ENCODE measurements at places on chromosomes 2 and 18. TPM values are rescaled to one million over a fixed set of nuclear protein-coding genes. Genes with fewer than 3 reads are reported as not detected.

GRCh38 chr18:78768656-78769501 lies 210.7 kb upstream of the SALL3 start:
- DNase-seq = no peak
- no peak overlapping the region for H3K27ac ChIP-seq
- no peak overlapping the region for H3K4me3 ChIP-seq
- no peaks in the 10 kb centered on the region for H3K36me3 ChIP-seq

- DNase-seq = peak; percentile 6
- H3K27ac ChIP-seq = no peak overlapping the region
- peaks cover 14% of the 10 kb centered on the region for H3K4me1 ChIP-seq
- no peak overlapping the region for H3K4me3 ChIP-seq
- no peaks in the 10 kb centered on the region for H3K27me3 ChIP-seq
Measured at GRCh38 chr2:172013396-172013795, 13.6 kb downstream of the METAP1D start.

DNA sequence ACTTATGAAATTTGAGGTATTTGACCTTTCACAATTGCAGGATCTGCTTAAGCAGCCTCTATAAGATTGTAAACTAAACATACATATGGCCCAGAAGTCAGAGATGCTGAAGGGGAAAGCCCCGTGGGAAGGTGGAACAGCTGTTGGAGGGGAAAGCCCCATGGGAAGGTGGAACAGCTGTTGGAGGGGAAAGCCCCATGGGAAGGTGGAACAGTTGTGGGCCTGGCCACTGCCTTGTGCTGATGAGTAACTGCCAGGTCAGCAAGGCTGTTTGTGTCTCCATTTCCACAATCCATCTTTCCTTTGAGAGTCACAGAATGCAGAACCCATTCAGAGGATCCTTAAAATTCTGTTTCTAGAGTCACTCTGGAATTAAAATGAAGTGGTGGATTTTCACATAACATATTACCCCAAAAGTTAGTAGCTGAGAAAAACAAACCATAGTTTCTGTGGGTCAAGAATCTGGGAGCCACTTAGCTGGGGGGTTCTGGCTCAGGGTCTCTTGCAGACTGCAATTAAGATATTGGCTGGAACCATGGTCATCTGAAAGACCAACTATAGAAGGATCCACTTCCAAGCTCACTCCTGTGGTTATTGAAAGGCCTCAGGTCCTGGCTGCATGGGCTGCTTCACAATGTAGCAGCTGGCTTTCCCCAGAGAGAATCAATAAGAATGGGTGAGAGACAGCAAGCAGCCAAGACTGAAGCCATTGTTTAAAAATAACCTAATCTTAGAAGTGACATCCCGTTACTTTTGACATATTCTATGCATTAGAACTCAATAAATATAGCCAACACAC lies 86.6 kb upstream of the CAVIN2 start:
- peaks cover 6% of the 10 kb centered on the region for H3K27me3 ChIP-seq
- H3K36me3 ChIP-seq = no peaks in the 10 kb centered on the region

DNA sequence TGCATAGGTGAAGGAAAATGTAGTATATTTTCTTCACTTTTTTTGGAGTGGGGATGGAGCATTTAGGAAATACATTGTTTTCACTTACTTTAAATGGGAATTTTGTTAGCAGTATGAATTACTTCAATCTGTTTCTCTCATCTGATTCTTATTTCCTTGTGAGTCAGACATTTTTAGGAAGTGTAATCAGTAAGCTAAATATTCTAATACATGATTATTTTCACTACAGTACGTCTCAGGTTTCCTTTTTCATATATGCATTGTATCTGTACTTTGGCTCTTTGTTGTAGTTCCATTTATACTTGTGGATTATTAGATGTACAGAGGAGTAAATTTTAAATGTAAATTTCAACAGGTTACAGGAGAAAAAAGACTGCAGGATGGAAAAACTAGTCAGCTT lies 27.9 kb downstream of the GPD2 start:
- peaks cover 21% of the 10 kb centered on the region for H3K4me1 ChIP-seq
- no peaks in the 10 kb centered on the region for H3K36me3 ChIP-seq
- no peak overlapping the region for H3K27ac ChIP-seq
- DNase-seq = no peak

Gene CLEC4F
- polyA plus RNA-seq = not detected

Gene ATP8B1
- 0.67 TPM for polyA plus RNA-seq
